ENCODE measurements at places on chromosomes 16 and 17. TPM values are rescaled to one million over a fixed set of nuclear protein-coding genes. Genes with fewer than 3 reads are reported as not detected.

The SLC52A1 gene
- not detected for total RNA-seq

DNA sequence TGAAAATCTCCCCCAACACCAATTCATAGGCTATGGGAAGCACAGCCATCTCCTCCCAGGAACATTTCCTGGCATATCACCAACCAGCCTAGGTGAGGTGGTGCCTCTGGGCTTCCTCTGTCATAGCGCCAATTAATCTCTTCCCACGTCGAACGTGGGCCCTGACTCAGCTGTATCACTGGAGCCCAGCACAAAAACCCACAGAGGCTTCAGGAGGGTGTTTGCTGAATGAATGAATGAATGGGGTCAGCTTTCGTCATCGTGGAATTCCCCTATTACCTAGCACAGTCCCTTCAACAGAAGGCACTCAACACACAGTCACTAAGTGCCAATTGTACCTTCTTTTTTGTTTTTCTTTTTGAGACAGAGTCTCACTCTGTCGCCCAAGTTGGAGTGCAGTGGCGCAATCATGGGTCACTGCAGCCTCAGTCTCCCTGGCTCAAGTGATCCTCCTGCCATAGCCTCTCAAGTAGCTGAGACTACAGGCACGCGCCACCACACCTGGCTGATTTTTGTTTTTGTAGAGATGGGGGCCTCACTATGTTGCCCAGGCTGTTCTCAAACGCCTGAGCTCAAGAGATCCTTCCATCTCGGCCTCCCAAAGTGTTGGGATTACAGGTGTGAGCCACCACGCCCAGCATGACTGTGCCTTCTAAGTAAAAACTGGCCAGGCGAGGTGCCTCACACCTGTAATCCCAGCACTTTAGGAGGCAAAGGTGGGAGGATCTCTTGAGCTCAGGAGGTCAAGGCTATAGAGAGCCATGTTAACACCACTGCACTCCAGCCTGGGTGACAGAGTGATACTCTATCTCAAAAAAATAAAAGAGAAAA, 4.1 kb downstream of the ZNF688 start:
- peaks cover 9% of the 10 kb centered on the region for H3K4me1 ChIP-seq
- peaks cover 6% of the 10 kb centered on the region for H3K27me3 ChIP-seq
- DNase-seq: peak; percentile 27
- H3K4me3 ChIP-seq: no peak overlapping the region
- H3K27ac ChIP-seq: peak overlapping the region; percentile 21

GRCh38 chr17:22453181-22453580, 760.9 kb downstream of the KCNJ18 start:
- DNase-seq: no peak
- H3K36me3 ChIP-seq: no peaks in the 10 kb centered on the region
- H3K27me3 ChIP-seq: no peaks in the 10 kb centered on the region
- H3K4me1 ChIP-seq: no peaks in the 10 kb centered on the region

DNA sequence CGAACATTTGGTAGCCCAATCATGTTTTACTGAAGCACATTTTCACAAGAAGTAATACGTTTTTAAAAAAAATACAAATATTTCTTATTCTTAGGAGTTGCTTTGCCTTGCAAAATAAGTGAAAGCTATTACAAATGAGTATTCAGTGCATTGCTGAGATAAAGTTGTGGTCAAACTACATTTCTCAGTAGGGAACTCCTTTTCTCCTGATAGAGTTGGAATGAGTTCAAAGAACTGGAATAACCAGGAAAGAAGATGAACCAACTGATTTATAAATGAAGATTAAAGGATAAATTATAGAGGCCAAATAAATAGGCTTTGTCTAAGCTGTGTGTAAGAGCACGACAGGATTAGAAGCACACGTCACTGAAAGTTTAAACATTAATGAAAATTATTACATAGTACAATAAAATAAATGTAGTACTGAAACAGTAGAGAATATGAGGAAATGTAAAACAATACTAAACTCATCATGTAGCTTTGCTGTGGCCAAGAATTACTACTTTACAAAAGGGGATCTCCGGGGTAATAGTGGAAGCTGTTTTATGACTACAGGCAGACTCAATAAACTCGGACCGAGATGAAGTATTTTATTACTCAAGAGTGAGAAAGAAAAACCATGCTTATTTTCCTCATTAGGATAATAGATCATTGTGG, 73.6 kb downstream of the KCNJ2 start:
- DNase-seq: no peak
- no peak overlapping the region for H3K27ac ChIP-seq
- no peaks in the 10 kb centered on the region for H3K4me1 ChIP-seq
- H3K36me3 ChIP-seq: no peaks in the 10 kb centered on the region
- H3K4me3 ChIP-seq: no peak overlapping the region
- H3K27me3 ChIP-seq: no peaks in the 10 kb centered on the region

DNA sequence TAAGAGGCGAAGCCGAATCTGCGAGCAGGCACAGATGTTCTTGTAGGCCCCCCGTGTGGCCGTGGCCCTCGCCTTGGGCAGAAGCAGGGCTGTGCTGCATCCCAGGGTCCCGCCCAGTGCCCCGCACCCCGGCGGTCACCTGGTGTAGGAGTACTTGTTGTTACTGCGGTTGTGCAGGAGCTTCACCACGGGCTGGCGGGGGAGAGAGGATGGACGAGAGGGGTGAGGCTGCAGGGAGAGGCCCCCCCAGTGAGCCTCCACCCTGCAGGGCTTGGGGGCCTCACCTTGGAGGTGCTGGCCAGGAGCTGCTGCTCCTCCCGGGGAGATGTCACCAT, 11.4 kb downstream of the ASPHD1 start:
- no peak overlapping the region for H3K27ac ChIP-seq
- H3K27me3 ChIP-seq: no peaks in the 10 kb centered on the region
- no peak for DNase-seq
- H3K4me3 ChIP-seq: no peak overlapping the region
- H3K36me3 ChIP-seq: peaks cover 13% of the 10 kb centered on the region
